ENCODE measurements at places on chromosomes 1 and 21. TPM values are rescaled to one million over a fixed set of nuclear protein-coding genes. Genes with fewer than 3 reads are reported as not detected.

Gene BARHL2
- not detected for total RNA-seq

Gene LENEP
- total RNA-seq = not detected

Gene GBP2
- total RNA-seq = 1.6 TPM

Gene SH2D1B
- total RNA-seq = 0.52 TPM

Gene KIF14
- total RNA-seq = 1.0 TPM

Gene TSPAN1
- not detected for total RNA-seq

Gene CLDN14
- total RNA-seq = 3.7 TPM

Gene RXFP4
- total RNA-seq = not detected

Gene CFHR5
- total RNA-seq = not detected

Gene RPE65
- not detected for total RNA-seq

Gene SERINC2
- 2.1 TPM for total RNA-seq

Gene SYT14
- under 0.01 TPM for total RNA-seq

Gene COA7
- 12.0 TPM for total RNA-seq

Gene SMIM1
- 1.6 TPM for total RNA-seq

Gene KLHDC9
- total RNA-seq = not detected

Gene CELF3
- under 0.01 TPM for total RNA-seq

Gene SAMD11
- 3.7 TPM for total RNA-seq

Gene B4GALT2
- 29.7 TPM for total RNA-seq

Gene AK5
- total RNA-seq = 11.5 TPM

Gene NUAK2
- 1.0 TPM for total RNA-seq

Gene BRDT
- not detected for total RNA-seq

Gene CHIA
- not detected for total RNA-seq

Gene CFHR3
- 1.0 TPM for total RNA-seq

Gene SELE
- total RNA-seq = 1.6 TPM

Gene FCGR2B
- 0.52 TPM for total RNA-seq

Gene SAMD13
- total RNA-seq = 13.0 TPM

Gene SPATA1
- 1.0 TPM for total RNA-seq

Gene ARTN
- total RNA-seq = not detected

Gene CD247
- 0.52 TPM for total RNA-seq

Gene PTAFR
- 2.1 TPM for total RNA-seq

Gene KRTAP7-1
- not detected for total RNA-seq

Gene MYOC
- total RNA-seq = 5.2 TPM

Gene KDM1A
- 103 TPM for total RNA-seq

Gene NIBAN1
- total RNA-seq = 68.4 TPM

Gene LCE1C
- not detected for total RNA-seq

Gene FCGR1A
- total RNA-seq = 5.2 TPM

All from skeletal muscle tissue (tissue), 5 donors.